ENCODE measurements at places on chromosomes 12 and 14. TPM values are rescaled to one million over a fixed set of nuclear protein-coding genes. Genes with fewer than 3 reads are reported as not detected.
A peak's percentile ranks its signal among the peaks of the same experiment; 100 is the strongest.

Gene GUCY2C
- total RNA-seq, result not detected

Gene SSTR1
- total RNA-seq, result not detected

Gene SELPLG
- total RNA-seq, result 23.0 TPM

Gene MCRS1
- 73.6 TPM for total RNA-seq

Gene EFS
- total RNA-seq, result not detected

Gene KRT74
- not detected for total RNA-seq

Gene ANKRD33
- total RNA-seq, result not detected

GRCh38 chr14:72685456-72685855 lies 208.4 kb downstream of the DPF3 start:
- H3K36me3 ChIP-seq, result peaks cover 2% of the 10 kb centered on the region
- H3K4me1 ChIP-seq, result peaks cover 3% of the 10 kb centered on the region
- DNase-seq, result no peak
- no peaks in the 10 kb centered on the region for H3K27me3 ChIP-seq
- H3K4me3 ChIP-seq, result no peak overlapping the region

GRCh38 chr12:113762882-113763816 lies 203.0 kb downstream of the RBM19 start:
- DNase-seq, result no peak
- peaks cover 2% of the 10 kb centered on the region for H3K36me3 ChIP-seq
- no peaks in the 10 kb centered on the region for H3K4me1 ChIP-seq
- H3K27ac ChIP-seq, result no peak overlapping the region
- H3K27me3 ChIP-seq, result peaks cover 34% of the 10 kb centered on the region
- no peak overlapping the region for H3K4me3 ChIP-seq

DNA sequence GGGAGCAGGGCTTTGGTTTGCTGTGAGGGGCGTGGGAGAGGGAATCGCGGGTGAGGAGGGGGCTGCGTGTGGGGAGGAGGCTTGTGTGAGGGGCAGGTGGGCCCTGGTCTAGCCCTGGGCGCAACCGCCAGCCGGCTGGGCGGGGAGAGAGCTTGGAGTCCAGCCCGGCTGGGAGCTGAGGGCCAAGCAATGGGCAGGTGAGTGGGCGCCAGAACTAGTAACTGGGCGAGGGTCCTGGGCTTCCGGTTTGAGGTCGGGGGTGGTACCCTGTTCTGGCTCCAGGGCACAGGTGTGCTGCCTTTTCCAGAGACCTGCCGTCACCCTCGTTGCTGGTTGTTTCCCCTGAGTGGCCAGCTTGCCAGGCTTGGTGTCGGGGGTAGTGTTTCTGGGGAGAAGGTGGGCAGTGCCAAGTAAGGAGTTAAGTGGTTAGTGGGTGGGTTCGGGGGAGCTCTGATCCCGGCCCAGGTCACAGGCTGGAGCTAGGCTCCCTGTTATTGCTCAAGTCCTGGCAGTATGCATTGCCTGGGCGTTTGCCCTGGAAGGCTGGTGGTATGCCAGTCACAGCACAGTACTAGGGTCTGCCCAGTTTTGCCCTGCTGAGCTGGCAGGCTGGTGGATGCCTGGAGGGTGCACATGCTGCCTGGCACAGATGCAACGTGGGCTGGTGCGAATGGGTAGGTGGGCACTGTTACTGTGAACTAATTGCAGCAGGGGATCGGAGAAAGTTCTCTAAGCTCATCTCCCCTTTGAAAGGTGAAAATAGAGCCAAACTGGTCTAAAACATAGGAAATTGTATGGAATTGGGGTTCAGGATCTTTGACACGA lies 683 bp downstream of the CIPC start:
- DNase-seq, result no peak
- no peaks in the 10 kb centered on the region for H3K27me3 ChIP-seq
- peaks cover 5% of the 10 kb centered on the region for H3K36me3 ChIP-seq

DNA sequence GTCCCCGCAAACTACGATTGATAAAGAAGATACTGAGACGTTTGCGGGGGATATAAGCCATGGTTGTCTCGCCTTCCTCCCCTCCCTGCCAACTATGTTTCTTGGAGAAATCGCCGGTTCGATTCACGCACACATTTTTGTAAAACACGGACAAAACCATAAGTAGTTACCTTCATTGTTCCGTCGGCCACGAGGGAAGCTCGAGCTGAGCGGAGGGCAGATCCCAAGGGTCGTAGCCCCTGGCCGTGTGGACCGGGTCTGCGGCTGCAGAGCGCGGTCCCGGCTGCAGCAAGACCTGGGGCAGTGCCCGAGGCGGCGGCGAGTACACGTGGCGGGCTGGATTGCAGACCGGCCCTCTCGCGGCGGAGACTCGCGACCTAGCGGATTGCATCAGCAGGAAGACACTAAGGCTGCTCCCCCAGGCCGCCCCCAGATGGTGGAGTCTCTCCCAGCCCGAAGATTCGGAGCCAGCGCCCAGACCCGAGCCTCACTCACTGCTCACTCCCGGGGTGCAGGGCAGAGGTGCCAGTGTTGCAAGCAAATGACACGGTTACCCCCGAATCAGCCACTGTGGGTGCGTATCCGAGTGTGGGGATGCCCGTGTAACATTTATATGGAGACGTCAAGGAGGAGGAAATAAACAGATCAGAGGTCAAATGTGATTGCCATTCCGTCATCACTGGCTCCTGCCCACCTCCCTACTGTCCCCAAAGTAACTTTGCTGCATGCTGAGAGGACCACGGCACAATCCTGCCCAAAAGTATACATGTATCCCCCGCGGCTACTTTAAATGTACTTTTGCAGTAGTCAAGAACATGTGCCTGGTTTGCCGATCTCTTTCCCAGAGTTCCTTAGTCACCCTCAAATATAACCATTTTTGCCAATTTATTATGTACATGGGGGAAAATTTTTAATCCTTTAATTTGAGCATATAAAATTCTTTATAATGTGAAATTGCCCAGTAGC lies at the start of gene BCAT1:
TSS of gene BCAT1 (minus strand) at position 345 of the 966 bp plus-strand sequence. CDS start at position 176, 169 bp downstream.
- peak within 1 kb of the TSS; percentile 89 for H3K4me3 ChIP-seq
- peaks cover 47% of the 10 kb centered on the region for H3K27me3 ChIP-seq
- H3K36me3 ChIP-seq, result peaks cover 33% of the 10 kb centered on the region

DNA sequence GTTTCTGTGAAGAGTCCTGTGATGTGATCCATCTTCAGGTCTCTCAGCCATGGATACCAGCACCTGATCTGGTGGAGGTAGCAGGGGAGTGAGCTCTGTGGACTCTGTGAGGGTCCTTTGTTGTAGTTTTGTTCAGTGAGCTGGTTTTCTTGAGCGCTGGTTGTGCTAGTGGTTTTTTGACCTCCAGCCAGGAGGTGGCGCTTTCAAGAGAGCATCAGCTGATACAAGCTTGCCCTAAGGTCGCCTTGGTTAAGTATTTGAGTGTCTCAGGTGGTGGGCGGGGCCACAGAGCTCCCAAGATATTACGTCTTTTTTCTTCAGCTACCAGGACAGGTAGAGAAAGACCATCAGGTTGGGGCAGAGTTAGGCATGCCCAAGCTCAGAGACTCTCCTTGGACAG lies 139.7 kb downstream of the TTLL5 start:
- H3K36me3 ChIP-seq, result peaks cover 59% of the 10 kb centered on the region
- H3K27me3 ChIP-seq, result no peaks in the 10 kb centered on the region
- H3K4me1 ChIP-seq, result no peaks in the 10 kb centered on the region
- no peak for DNase-seq
- no peak overlapping the region for H3K27ac ChIP-seq
- no peak overlapping the region for H3K4me3 ChIP-seq

DNA sequence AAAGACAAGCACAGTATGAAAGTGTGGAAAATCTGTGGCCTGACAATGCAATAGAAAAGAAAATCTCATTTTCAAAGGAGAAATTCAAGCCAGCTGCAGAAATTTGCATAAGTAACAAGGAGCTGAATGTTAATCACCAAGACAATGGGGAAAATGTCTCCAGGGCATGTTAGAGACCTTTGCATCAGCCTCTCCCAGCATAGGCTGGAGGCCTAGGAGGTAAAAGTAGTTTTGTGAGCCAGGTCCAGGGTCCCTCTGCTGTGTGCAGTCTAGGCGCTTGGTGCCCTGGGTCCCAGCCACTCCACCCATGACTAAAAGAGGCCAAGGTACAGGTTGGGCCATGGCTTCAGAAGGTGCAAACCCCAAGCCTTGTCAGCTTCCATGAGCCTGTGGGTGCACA lies 58.3 kb downstream of the TESPA1 start:
- no peak for DNase-seq
- H3K27ac ChIP-seq, result no peak overlapping the region
- H3K4me1 ChIP-seq, result peaks cover 13% of the 10 kb centered on the region

DNA sequence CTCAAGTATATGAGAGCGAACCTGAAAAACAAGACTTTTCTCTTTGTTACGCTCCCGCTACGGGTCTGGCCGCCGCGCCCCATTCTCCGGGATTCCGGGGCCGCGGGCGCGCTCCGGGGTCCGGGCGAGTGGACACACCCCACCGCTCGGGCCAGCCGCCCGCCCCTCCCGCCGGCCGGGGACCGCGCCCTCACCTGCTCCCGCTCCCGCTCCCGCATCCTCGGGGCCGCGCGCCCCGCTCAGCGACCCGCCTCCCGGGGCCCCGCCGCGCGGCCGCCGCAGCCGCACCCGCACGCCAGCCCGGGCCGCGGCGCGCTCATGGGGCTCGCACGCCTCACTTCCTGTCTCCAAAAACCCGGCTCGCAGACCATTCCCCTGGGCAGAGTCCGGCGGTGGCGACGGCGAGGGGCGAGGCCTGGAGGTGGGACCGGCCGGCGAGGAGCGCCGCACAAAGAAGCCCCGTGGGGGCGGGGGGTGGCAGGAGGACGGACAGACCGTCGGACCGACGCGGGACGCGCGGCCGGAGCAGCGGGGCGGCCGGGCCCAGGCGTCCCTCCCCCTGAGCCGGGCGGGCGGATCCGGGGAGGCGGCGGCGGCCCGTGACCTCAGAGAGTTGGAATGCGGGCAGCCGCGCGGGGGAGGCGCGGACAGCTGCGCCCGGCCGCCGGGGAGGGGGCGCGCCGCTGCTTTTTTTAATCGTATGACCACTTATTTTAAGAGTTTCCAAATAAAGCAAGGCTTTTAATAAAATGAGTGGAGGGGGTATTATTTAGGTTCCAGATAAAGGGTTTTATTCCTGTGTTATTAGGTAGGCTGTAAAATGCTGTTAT lies at the start of gene PTPN21:
TSS of gene PTPN21 (minus strand) at position 551 of the 830 bp plus-strand sequence. CDS start 4,590 bp downstream, outside the sequence.
- H3K27me3 ChIP-seq, result peaks cover 69% of the 10 kb centered on the region
- no peaks in the 10 kb centered on the region for H3K36me3 ChIP-seq
- H3K4me3 ChIP-seq, result peak within 1 kb of the TSS; percentile 68
- DNase-seq, result peak; percentile 26
- H3K4me1 ChIP-seq, result peaks cover 36% of the 10 kb centered on the region

- H3K4me1 ChIP-seq, result peaks cover 7% of the 10 kb centered on the region
- H3K36me3 ChIP-seq, result no peaks in the 10 kb centered on the region
- DNase-seq, result no peak
Measured at GRCh38 chr14:74959596-74960180, 4.3 kb upstream of the PGF start.

DNA sequence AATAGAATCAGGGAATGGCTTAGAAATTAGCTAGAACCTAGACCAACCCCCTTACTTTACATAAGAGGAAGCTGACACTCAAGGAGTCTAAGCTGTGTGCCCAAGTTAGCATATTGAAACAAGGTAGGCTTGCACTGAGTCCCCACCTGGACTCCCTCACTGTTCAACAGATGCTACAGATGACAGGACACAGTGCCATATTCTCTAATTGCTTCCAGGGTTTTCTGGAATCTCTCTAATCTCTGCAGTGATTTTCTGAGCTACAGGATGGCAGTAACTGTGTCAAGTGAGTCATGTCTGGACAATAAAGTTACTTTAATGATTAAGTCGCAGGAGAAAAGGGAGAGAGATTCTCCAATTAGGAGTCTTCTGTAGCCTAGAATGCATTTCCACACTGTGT lies 35.8 kb downstream of the AKAP6 start:
- no peak for DNase-seq
- no peaks in the 10 kb centered on the region for H3K27me3 ChIP-seq
- no peaks in the 10 kb centered on the region for H3K36me3 ChIP-seq
- no peak overlapping the region for H3K4me3 ChIP-seq

DNA sequence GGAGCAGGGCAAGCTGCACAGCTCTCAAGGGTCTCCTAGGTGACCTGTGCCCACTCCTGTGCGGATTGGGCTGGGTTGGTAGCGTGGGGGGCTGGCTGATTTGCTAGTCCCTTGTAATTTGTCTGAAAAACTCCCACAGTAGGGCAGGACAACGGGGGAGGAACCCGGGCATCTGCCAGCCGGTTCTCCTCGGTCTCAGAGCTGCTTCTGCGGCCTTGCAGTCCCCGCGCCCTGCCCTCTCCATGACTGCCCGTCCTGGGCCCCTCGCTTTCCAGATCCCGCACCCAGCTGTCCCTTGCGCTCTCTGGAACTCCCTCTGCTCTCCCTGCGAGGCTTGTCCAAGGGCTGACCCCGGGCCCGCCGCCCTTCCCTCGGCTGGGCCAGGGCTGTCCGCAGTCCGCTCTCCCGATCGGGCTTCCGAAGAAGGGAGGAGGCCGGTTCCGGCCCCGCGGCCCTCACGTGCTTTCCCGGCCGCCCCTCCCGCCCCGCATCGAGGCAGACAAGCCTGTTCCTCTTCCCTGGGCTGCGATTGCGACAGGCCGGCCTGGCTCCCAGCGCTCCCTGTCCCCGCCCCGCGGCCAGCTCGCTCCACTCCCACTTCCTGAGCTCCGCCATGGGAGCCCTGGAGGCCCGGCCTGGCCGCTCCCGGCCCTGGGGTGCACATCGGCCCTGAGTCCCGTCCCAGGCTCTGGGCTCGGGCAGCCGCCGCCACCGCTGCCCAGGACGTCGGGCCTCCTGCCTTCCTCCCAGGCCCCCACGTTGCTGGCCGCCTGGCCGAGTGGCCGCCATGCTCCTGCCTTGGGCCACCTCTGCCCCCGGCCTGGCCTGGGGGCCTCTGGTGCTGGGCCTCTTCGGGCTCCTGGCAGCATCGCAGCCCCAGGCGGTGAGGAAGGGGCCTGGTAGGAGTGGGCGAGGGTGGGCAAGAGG lies at the start of gene LTBR:
TSS of gene LTBR (plus strand) at position 591 of the 927 bp plus-strand sequence. CDS start at position 788, 197 bp downstream.
- no peaks in the 10 kb centered on the region for H3K36me3 ChIP-seq
- H3K27me3 ChIP-seq, result peaks cover 15% of the 10 kb centered on the region
- H3K27ac ChIP-seq, result peak within 1 kb of the TSS; percentile 65
- no peak for DNase-seq
- H3K4me1 ChIP-seq, result peaks cover 3% of the 10 kb centered on the region
- H3K4me3 ChIP-seq, result peak within 1 kb of the TSS; percentile 37

GRCh38 chr12:1791104-1791841 lies 29.1 kb upstream of the LRTM2 start:
- no peak overlapping the region for H3K4me3 ChIP-seq
- peaks cover 25% of the 10 kb centered on the region for H3K4me1 ChIP-seq
- peak overlapping the region; percentile 72 for H3K27ac ChIP-seq

GRCh38 chr14:69838881-69839416 lies 40.3 kb upstream of the SMOC1 start:
- H3K4me1 ChIP-seq, result no peaks in the 10 kb centered on the region
- no peak overlapping the region for H3K4me3 ChIP-seq
- H3K36me3 ChIP-seq, result no peaks in the 10 kb centered on the region
- peaks cover 4% of the 10 kb centered on the region for H3K27me3 ChIP-seq
- H3K27ac ChIP-seq, result no peak overlapping the region

Measured in activated naive CD8-positive, alpha-beta T cell treated with anti-CD3 and anti-CD28 coated beads for 36 hours (primary cell).